NCI-H1694 (cell line): ENCODE measurements at places on chromosomes 7 and 10.

GRCh38 chr10:22682237-22683139 is 31.9 kb downstream of the PIP4K2A start:
- no peak for DNase-seq

DNA sequence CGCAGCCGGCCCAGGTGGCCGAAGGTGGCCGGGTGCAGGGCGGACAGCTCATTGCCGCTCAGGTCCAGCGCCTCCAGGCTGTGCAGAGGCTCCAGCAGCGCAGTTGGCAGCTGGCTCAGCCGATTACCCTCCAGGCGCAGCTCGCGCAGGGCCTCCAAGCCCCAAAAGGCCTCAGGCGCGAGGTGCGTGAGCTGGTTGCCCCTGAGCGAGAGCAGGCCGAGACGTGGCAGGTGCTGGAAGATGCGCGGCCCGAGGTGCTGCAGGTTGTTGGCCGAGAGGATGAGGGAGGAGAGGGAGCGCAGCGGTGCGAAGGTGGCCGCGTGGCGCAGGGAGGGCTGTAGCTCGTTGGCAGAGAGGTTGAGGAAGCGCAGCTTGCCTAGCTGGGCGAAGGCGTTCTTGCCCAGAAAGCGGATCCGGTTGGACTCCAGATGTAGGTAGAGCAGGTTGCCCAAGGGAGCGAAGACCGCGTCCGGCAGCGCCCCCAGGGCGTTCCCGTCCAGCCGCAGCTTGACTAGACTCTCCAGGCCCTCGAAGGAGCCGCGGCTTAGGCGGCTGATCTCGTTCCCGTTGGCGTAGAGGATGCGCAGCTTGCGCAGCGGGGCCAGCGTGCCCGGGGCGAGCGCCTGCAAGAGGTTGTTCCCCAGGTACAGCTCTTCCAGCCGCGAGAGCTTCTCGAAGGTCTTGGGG is 923 bp downstream of the TRIL start:
- no peak for DNase-seq

- DNase-seq = no peak
Measured at GRCh38 chr7:149814494-149814893, 23.7 kb upstream of the ZNF862 start.

GRCh38 chr10:76085002-76085816 is 653.8 kb downstream of the LRMDA start:
- no peak for DNase-seq

DNA sequence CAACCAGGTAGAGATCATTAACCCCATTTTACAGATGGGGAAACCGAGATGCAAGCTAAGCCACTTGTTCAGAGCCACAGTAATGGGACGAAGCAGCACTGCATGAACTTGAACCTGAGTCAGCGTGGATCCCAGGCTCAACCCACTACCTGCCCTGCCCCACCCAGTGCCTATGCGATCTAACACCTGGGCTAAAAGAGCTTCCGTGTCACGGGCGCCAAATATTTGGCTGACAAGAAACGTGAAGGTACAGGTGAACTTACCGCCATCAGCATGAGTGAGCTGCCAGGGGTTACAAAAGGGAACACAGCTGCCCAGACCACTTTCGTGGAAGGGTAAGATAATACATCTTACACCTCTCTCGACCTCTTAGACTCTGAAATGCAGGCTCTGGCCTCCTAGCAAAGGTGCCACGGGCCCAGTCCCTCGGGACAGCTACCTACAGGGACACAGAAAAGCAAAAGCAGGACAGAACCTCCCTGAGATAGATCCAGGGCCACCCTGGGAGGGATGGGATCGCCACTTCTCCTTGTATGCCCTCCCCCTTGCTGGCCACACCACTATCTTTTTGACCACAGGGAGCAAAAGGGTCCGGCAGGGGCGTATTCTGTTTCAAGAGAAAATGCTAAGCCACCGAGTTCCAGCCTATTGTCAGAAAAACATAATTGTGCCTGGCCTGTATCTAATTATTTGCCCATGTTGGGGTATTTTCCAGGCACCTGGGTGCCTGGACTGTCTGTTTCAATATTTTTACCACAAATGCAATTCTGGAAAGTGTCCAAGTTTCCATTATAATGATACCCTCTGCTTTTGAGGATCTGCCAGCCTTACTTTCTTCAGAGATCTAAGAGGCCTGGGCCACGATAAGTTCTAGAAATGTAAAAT is 6.4 kb downstream of the CHST15 start:
- DNase-seq = no peak
